DMS79 (cell line): ENCODE measurements at places on chromosomes 5 and 9.
A peak's percentile ranks its signal among the peaks of the same experiment; 100 is the strongest.

DNA sequence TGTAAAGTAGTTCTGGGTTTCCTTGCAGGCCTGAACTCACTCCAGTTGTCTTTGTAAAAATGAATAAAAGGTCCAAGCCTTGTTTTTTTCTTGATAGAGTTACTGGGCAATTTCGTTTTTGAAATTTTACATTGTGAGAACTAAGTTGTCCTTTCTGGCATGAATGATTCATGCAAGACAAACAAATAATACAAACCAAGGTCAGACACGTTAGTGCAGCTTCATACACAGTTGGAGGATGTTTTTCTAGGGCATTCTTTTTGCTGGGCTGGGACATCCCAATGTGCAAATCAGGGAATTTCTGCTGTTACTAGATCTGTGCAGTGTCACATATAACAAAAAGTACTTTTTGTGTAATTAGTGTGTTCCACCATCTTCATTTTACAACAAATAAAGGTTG, 96.0 kb downstream of the MEGF10 start:
- DNase-seq = no peak

GRCh38 chr9:24011009-24011717, 185.1 kb upstream of the ELAVL2 start:
- no peak for DNase-seq

- no peak for DNase-seq
Measured at GRCh38 chr9:110027671-110028081, 180.3 kb downstream of the C9orf152 start.

DNA sequence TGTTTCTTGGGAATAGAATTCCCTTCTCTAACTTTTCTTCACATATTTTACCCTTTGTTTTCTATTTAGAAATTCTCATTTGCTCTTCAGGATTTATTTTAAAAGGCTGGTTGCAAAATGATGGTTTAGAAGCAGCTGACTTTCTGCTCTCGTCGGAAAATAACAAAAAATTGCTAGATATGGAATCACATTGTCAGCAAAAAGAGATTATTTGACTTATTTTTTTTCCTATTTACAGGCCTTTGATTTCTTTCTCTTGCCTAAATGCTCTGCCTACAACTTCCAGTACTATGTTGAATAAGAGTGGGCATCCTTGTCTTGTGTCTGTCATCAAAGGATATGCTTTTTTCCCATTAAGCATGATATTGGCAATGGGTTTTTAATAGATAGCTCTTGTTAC, 1619.1 kb upstream of the ACO1 start:
- no peak for DNase-seq

- peak; percentile 91 for DNase-seq
Measured at GRCh38 chr9:129458155-129458661, 162.7 kb downstream of the C9orf50 start.

GRCh38 chr5:167602067-167602466, 689.4 kb upstream of the WWC1 start:
- DNase-seq = no peak

- no peak for DNase-seq
Measured at GRCh38 chr5:9545992-9546851, at the start of gene SEMA5A. Gene SEMA5A (minus strand): TSS chr5:9546075. CDS start chr5:9379946, 166,129 bp downstream.

GRCh38 chr9:30075451-30076199, 2308.8 kb upstream of the ACO1 start:
- no peak for DNase-seq

DNA sequence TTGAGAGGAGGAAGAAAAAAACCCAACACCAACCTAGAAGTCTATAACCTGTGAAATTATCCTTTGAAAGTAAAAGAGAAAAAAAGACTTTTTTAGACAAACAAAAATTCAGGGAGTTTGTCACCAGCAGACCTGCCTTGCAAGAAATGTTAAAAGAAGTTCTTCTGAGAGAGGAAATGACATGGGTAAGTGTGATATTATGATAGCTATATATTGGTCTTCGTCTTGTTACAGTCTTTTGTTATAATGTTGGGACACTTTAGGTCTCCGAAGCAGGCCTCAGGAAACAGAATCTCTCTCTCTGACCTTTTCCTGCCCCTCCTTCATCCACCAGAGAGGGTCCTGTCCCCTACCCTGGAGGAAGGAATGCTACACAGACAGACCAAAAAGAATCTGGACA, 16.6 kb upstream of the MLANA start:
- no peak for DNase-seq

DNA sequence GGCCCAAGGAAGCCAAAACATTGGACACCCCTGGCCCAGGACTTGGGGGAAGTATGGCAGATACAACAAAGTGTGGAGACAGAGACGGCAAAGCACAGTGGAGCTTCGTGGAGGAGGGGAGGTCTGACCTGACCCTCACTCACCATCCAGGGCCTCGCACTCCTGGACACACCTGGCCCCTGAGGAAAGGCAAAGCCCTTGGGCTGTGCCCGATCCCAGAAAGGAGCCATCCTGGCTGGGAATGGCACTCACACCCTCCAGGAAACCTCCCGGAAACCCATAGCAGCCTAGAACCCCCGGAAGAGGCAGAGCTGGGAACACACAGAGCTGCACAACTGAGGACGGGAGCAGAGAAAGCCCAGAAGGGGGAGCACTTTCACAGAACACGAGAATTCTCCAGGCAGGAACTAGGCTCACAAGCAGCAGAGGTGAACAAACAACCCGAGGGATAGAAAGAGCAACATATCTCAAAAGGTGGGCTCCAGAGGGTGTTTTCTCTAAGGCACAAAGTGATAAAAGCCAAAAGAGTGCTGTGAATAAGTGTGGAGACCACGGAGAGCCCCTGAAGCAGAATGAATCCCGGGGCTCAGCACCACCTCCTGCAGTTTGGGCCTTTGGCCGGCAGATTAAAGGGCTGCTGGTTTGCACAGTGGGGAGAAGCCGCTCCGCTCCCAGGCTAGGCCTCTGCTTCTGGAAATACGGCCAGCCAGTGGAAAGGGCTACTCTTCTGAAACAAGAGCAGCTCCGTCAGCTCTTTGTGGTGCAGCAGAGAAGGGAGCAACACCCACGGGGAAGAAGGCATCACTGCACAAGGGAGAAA, 108.2 kb downstream of the UBE2R2 start:
- DNase-seq = no peak

- no peak for DNase-seq
Measured at GRCh38 chr5:142660731-142661130, 25.2 kb downstream of the FGF1 start.

DNA sequence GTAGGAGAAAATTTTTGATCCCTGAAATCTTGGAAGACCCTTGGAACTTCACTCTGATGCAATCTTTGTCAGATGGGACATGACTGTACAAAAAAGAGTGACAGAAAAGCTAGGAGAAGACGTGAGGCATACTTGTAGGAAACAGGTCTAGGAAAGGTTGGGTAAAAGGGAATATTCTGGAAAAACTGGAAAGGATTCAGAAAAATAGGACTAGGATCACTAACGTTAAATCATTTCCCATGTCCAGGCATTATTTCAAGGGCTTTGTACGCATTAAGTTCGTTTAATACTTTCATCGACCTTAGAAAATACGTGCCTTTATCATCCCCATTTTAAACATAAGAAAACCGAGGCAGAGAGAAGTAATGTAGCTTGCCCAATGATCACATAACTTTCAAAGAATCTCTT, 2.9 kb downstream of the ALDH1A1 start:
- no peak for DNase-seq

DNA sequence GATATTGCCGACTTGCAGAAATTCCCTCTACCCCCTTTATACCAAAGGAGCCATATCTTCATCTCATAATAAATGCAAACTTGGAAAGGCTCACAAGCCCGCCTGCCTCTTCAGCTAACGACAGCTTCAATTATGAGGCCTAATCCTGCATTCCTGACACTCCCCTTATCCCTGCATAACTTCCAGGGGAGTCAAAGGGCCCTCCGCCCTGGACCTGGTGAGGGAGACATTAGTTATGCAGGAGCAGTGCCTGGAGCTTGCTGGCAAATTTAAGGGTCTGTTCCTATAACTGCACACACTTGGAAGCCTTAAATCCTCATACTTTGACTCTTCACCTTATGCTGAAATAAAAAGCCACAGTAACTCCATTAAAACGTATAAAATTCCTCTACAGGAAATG, 617.9 kb downstream of the BNC2 start:
- DNase-seq = no peak

DNA sequence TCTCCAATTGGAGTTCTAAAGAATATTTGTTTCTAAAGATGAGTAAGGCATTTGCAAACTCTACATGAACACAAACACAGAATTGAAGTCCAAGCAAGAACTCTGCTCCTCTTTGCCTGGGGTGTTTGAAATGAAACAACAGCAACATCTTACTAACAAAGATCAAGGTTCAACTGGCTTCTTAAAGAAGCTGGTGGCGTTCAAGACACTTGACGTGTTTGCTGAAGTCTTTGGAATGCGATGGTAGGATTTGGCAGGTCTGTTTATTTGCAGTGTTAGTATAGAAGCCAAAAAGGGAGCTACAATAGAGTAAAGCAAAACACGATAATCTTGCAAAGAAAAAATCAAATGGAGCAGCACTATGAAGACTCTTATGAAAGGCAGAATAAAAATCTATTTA, 94.9 kb downstream of the BASP1 start:
- DNase-seq = peak; percentile 10

DNA sequence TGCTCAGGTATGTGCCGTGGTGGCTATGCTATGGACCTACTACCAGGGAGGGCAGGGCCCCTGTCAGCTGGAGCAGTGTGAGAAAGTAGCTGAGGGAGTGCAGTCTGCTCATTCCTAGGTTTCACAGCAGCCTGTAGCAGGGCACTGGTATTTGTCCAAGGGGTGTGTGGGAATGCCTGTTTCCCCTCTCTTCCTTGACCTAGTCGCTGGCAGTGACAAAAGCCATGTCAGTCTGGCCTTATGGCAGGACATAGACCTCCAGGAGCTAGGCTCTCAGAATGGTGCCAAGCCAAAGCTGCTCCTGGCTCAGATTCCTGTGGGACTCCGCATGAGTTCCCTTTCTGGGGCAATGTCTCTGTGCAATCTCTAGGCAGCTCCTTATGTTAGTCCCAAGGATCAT, 253.9 kb upstream of the TYRP1 start:
- no peak for DNase-seq

DNA sequence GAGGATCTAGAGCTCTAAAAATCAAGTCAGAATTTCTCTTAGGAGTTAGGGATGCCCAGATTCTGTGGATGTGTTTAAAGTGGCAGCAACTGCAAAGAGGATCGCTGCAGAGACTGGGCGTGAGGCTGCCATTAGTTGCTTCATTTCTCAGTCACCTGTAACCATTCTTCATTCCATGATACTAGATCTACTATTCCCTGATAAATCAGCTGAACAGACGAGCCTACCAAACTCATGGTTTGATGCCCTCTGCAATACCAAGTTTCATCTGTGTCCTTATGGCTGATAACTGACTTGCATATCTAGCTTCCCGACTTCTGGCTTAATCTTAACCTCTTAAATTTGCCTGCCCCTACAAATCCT, 33.3 kb downstream of the UBE2R2 start:
- no peak for DNase-seq

DNA sequence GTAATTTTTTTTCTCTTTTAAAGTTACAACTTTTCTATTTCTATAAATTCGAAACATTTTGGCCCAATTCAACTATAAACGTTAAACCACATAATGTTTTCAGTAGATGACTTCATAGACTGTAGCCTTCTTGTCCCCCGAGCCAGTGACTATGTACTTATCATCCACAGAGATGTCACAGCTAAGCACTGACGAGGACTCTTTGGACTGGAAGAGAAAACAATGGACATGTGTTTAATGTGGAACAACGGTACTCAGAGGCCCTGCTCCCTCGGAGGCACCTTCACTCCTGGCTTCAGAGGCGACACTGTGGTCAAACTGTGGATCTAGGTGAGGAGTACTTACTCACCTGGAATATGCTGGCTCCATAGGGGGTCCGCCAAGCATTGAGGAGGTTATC, 105.2 kb downstream of the TLE1 start:
- DNase-seq = no peak

- no peak for DNase-seq
Measured at GRCh38 chr9:72537671-72538070, 16.3 kb downstream of the TMC1 start.

DNA sequence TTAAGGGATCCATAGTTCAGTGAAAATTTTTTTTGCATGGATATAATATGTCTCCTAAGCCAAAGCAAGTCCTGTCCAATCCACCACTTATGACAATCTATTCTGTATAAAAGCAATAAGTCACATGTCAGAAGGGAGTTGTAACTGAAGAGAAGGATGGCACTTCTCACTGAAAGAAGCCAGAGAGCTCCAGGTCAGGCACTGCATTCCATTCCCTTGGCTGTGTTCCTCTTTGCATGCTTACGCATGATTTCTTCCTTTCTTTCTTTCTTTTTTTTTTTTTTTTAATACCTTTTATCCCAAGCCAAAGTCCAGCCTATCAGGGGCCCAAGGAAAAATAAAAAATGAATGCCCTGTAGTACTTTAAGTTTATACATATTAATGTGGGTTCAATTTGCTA, 39.8 kb downstream of the MAMDC2 start:
- no peak for DNase-seq

GRCh38 chr9:112009656-112010055, 113.0 kb downstream of the UGCG start:
- DNase-seq = no peak

- no peak for DNase-seq
Measured at GRCh38 chr9:21002040-21002439, 29.4 kb downstream of the HACD4 start.

DNA sequence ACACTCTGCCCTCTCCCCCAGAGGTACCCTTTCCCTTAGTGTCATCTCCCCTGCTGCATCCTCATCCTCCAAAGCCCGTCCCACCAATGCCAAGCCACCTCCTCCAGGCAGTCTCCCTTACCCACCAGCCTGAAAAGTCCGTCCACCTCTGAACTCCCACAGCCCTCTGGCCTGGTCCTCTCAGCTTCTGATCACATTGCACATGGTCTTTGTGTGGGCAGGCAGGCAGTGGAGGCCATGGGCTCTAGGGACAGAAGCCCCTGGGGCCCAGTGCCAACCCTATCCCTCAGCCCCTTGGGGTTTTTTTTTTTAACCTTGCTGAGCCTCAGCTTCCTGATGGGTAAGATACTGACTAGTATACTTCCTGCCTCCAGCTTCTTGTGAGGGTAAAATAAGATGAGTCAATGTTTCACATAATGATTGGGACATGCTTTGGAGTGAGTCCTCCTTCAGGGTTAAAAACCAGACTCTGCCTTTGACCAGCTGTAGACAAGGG, 19.4 kb downstream of the CSF1R start:
- no peak for DNase-seq

DNA sequence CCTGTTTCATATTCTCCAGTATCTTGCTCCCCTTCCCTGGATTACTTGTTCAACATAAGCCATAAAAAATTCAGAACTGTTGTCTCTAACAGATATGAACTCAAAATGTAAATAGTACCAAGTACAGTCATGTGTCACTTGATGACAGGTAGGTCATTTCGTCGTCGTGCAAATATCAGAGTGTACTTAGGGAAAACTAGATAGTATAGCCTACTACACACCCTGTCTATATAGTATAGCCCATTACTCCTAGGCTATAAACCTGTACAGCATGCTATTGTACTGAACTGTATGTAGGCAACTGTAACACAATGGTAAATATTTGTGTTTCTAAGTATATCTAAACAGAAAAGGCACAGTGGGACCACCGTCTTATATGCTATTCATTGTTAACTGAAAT, 39.1 kb downstream of the SMIM15 start:
- no peak for DNase-seq

- DNase-seq = no peak
Measured at GRCh38 chr5:158807946-158808345, 291.8 kb downstream of the EBF1 start.
